NK-92 treated with Interleukin-12 subunit alpha and Interleukin-12 subunit beta, amount 100 ng/mL, for 24 hours (cell line): ENCODE measurements at places on chromosomes 7 and 10.

GRCh38 chr7:18861514-18862118, 255.8 kb downstream of the TWIST1 start:
- DNase-seq = no peak

GRCh38 chr7:2204446-2204845, 28.3 kb downstream of the MAD1L1 start:
- no peak for DNase-seq

DNA sequence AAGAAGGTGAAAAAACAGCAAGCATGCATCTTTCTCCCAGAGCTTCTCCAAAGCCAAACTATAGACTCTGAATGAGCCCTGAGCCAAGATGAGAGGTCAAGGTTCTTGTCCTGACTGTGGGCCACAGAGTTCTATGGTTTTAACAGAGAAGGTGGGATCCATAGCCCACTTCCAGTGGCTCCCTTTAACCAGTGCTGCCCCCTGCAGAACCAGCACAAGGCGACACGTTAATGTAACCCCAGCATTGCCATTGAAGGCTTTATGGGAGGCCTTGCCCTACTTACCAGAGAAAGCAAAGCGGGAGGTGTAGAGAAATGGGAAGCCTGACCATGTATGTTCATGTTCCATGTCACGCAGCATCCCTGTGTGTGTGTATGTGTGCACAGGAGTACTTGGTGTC, 243.6 kb downstream of the PRPF18 start:
- DNase-seq = no peak

DNA sequence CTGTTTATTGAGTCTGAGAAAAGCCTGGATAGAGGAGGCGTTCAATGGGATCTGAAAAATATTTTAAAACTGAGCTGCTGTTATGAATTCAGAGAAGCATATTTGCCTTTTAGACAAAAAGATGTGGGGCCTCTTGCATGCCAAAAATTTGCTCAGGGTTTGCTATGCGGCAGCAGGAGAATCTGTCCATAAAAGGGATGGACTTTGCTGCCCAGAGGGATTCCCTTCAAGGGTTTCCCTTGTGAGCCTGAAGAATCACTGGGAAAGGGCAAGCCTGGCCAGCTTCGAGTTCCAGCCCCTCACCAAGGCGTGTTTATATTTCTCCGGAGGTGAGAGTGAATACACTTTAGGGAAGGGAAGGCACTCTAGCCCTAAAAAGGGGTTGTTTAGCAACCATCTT, 55.5 kb upstream of the CALD1 start:
- DNase-seq = no peak

DNA sequence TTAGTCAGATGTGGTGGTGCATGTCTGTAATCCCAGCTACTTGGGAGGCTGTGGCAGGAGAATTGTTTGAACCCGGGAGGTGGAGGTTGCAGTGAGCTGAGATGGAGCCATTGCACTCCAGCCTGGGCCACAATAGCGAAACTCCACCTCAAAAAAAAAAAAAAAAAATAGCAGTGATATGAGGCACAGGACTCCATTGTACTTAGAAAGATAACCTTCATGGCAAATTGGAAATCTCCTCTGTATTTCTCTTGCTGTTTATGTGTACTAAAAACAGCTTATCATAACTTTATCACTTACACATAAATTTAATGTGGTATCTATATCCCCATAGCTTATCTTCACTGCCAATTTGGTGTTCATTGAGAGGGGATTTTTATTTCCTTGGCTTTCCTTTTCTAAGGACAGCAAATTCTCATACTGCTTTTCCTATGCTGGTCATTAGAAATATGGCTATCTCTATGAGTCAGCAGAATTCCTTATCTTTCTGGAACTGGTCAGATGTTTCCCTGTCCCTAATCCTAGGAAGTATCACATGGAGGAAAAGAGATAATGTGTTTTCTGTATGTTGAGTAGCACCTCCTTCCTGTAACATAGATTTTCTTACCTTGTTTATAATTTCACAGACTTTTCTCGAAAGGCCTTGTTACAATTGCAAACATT, 40.6 kb upstream of the ZEB1 start:
- DNase-seq = no peak

DNA sequence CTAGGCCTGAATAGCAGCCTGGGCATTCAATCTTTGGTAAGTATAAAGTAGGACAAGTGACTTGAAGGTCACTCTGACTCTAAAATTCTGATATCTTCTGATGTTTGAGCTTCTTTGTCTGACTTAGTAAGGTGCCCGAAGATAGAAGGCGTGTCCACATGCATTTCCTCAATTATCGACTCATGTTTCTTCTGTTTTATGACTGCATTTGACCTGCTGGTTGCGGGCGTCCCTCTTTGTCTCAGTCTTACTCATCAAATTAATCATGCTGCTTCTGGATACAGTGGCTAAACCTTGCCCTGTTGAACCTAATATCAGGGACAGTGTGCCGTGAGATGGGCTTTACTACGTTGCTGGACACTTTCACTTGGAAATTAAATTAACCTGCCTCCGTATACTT, 534.1 kb downstream of the SDK1 start:
- DNase-seq = no peak

DNA sequence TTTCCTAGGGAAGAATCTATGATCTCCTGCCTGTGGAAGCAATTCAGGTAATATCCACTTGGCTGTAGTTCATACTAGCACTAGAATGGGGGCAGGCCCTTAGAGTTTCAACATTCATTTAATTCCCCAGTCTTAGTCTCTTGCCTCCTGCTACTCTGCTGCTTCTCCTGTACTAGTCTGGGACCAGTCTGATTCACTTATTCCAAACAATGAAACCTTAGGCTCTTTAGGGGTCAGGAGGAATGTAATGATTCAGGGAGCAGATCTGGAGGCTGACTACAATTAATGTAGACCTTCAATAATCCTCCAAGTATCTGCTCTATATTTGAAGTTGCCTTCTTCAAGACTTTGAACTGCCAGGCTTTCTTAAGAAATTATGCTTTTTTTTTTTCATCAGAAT, 101.8 kb downstream of the GNAT3 start:
- DNase-seq = no peak

- DNase-seq = no peak
These were observed 148.6 kb upstream of the SVIL start for GRCh38 chr10:29783201-29783947.

GRCh38 chr7:140568021-140568813, 72.4 kb downstream of the DENND2A start:
- no peak for DNase-seq

DNA sequence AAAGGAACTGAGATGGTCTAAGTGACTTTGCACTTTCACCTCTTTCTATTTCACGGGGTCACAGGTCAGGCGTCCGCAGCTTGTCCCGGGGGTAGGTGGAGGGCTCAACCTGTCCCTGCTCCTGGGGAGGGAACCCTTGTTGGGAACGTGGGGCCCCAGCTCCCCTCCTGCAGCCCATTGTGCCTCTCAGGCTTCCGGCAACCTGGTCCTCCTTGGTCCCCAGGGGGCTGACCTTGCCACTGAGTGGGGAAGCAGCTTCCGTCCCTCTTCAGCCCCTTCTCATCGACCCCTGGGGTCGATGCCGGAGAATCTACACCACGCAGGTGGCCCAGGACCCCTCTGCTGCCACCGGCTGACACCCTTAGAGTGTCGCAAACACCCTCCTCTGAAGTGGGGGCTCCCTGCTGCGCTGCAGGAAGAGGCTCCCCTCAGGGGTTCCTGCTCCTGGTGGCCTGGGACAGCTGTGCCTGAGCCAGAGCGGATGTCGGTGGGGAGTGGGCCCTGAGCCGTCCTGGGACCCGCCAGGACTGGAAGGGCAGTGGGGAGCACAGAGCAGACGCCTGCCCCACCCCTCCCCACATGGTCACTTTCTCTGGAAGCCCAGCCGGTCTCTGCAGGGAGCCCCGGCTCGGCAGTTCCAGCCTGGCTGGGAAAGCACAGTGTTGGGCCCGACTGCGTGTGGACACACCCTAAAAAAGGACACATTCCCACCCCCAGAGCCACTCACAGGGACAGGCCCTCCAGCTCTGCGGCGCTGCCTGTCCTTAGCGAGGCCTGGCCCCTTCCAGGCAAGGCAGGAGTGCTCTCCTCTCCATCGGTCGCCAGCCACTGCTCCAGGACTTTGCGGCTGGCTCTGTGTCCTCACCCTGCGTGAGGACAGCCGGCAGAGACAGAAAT, 357.5 kb upstream of the SHH start:
- no peak for DNase-seq

DNA sequence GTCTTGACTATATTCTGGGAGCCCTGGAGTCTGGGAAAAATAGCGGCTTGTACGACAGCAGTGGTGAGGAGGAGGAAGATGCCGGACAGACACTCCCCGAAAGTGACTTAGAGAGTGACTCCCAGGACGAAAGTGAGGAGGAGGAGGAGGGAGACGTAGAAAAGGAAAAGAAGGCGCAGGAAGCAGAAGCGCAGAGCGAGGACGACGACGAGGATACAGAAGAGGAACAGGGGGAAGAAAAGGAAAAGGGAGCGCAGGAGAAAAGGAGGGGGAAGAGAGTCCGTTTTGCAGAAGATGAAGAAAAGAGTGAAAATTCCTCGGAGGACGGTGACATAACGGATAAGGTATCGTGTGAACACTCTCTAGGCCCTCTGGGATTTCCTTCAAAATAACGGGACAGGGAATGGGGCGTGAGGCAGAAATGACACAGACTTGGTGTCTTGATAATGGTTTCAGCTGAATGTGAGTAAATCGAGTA, 908 bp downstream of the NOM1 start:
- no peak for DNase-seq

GRCh38 chr7:2612445-2613097, 19.2 kb upstream of the TTYH3 start:
- no peak for DNase-seq

DNA sequence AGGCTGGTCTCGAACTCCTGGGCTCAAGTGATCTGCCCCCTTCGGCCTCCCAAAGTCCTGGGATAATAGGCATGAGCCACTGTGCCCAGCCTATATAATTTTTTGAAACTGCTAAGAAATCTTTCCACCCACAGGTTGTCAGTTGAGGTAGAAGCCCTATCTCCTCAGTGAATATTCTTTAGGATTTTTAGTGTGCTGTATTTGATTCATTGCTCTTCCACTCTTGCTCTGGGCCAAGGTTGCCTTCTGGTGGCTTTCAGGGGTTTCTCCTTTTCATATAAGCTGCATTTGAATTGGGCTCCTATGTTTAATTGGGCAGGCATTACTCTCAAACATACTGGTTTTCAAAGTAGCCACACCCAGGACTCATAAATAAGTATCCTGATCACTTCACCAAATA, 931.2 kb downstream of the GATA3 start:
- DNase-seq = no peak
